Activated gamma-delta T cell (primary cell): ENCODE measurements at places on chromosomes 7 and 10.

- no peak for DNase-seq
These were observed 49.8 kb downstream of the SPOCK2 start for GRCh38 chr10:72038458-72039001.

DNA sequence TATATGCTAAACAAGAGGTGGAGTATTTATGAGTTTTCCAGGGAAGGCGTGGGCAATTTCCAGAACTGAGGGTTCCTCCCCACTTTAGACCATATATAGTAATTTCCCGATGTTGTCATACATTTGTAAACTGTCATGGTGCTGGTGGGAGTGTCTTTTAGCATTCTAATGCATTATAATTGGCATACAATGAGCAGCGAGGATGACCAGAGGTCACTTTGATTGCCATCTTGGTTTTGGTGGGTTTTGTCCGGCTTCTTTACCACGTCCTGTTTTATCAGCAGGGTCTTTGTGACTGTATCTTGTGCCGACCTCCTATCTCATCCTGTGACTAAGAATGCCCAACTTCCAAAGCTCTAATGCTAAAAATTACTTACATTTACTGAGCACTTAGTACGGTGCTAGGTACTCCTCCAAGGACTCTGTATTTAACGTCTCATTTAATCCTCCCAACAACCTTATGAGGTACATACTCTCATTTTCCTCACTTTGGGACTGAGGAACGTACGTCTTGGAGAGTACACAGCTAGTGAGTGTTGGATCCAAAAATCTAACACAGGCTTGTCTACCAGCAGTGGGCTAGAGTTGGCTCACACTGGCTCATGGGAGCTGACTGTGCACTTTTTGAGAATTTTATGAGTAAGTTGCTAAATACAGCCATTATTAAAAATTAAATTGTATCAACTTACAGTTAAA lies 144.8 kb upstream of the NEBL start:
- DNase-seq = no peak

- no peak for DNase-seq
These were observed 134.8 kb downstream of the PDE1C start for GRCh38 chr7:31935124-31936054.

DNA sequence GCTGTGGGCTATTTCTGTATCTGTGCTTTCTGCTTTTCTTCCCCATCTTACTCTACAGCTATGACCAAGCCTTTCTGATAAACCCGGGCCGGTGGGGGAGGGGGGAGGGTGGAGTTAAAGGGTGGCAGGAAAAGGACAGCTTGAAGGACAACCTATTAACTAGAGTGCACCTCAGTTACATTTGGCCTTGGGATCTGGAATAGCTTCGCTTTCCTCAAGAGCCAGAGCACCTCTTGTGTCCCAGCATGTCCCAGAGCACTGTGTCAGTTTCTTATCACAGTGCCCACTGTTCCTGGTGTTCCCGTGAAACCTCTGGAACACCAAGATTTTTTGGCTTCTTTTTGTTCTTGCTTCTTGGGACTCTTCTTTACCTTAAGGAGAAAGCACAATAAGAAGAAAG lies 160.6 kb downstream of the NSUN6 start:
- no peak for DNase-seq

GRCh38 chr7:94330269-94331020 lies 64.2 kb upstream of the COL1A2 start:
- DNase-seq = no peak

DNA sequence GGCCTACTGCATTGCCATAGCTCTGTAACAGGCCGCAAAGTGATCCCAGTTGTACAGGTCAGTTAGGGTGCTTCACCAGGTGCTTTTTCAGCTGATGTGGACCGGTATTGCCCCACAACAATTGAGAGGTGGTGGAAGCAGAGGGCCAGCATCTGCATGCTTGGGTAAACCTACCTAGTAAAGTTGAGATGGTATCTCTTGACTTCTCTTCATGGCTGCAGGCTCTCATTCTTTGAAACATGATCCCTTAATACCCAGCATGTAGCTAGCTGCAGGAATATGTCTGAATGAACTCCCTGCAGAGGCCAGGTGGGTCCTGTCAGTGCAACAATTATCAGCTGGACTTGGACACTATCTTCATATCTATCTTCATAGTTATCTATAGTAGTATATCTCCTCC lies 60.7 kb upstream of the CCDC6 start:
- DNase-seq = no peak

GRCh38 chr7:96449094-96449493 lies 127.2 kb upstream of the SLC25A13 start:
- DNase-seq = no peak

DNA sequence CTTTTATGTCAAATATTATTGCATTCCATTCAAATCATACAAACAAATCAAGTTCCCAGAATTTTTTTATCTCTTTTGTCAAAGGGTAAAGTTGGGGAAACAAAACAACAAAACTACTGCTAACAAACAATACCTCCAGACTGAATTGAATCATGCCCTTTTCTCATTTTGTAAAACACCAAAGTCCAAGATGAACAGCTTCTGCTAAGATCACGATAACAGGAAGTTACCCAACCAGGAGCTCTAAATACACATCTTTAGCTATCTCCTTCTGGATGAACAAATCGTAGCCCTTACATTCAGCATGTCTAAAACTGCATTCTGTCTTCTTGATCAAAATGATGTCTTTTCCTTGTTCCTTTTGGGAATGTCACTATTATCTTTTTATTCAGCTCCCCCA lies 97.4 kb downstream of the CTTNBP2 start:
- no peak for DNase-seq

DNA sequence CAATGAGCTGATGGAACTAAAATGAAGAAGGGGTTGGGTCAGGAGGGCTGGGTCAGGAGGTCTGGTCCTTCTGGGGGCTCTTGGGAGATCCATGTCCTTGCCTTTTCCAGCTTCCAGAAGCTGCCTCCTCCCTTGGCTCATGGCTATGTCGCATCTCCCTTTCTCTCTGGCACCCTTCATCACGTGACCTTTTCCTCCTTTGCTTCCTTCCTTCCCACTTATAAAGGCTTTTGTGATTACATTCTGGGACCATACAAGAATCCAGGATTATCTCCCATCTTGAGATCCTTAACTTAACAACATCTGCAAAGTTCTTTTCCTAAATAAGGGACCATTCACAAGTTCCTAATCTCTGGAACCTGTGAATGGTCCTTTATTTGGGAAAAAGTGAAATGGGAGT lies 290.2 kb downstream of the GALNT17 start:
- DNase-seq = no peak

DNA sequence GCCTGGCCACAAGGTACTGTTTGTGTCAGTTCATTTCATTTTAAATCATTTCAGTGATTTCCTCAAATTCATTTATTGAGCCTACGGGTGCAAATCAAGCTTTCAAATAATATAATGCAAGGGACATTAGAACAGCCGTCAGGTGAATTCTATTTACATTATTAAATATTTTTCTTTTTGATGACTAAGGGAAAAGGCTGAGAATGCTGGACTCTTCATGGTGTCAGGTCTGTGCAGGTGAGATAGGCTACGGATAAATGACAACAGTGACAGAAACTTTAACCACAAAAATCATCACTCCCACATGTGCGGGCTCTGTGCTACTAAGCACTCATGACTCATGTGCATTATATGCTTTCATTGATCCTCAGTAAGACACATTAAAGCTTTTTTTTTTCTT lies 149.2 kb upstream of the ZNF716 start:
- no peak for DNase-seq

GRCh38 chr10:122116331-122116730 lies 127.4 kb downstream of the TACC2 start:
- DNase-seq = no peak

- no peak for DNase-seq
These were observed 323.3 kb downstream of the PCDH15 start for GRCh38 chr10:54477738-54478137.

GRCh38 chr10:28381466-28381865 lies 78.6 kb upstream of the MPP7 start:
- no peak for DNase-seq

- DNase-seq = no peak
These were observed 2.0 kb upstream of the HOGA1 start for GRCh38 chr10:97582169-97582568.

DNA sequence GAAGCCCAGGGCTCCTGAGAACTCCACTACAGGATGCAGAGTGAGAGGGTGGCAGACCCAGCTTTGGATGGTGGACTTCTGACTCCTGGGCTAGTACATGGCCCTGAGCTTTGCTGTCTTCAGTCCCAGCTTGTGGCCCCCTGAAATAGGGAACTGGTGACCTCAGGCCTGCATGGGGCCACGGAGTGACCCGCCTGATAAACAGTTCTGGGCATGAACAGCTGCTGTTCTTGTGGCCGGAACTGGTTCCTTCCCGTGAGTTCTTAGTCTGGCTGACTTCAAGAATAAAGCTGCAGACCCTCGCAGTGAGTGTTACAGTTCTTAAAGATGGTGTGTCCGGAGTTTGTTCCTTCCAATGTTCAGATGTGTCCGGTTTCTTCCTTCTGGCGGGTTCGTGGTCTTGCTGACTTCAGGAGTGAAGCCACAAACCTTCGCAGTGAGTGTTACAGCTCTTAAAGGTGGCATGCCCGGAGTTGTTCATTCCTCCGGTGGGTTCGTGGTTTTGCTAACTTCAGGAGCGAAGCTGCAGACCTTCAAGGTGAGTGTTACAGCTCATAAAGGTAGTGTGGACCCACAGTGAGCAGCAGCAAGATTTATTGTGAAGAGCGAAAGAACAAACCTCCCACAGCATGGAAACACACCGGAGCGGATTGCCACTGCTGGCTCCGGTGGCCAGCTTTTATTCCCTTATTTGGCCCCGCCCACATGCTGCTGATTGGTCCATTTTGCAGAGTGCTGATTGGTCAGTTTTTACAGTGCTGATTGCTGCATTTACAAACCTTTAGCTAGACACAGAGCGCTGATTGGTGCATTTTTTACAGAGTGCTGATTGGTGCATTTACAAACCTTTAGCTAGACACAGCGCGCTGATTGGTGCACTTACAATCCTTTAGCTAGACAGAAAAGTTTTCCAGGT lies 268.0 kb downstream of the ZEB1 start:
- DNase-seq = no peak

- DNase-seq = no peak
These were observed 153.7 kb downstream of the DOCK4 start for GRCh38 chr7:112052498-112052897.

GRCh38 chr10:83765731-83766130 lies 373.6 kb upstream of the GHITM start:
- no peak for DNase-seq

GRCh38 chr7:76381814-76382213 lies 23.0 kb upstream of the YWHAG start:
- DNase-seq = no peak

DNA sequence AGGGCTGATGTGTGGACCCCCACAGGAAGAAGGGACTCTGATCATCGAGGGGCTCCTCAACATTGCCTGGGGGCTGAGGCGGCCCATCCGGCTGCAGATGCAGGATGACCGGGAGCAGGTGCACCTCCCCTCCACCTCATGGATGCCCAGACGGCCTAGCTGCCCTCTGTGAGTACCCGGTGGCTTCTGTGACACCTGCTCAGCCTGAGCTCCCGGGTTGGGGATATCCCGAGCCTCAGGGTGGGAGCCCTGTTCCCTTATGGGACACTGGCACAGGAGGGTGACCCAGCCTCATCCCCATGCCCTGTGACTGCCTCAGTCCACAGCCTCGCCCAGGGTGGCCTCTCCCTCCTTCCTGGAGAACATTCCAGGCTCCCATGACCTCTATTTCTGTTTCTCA lies 3.9 kb upstream of the DEPP1 start:
- no peak for DNase-seq

DNA sequence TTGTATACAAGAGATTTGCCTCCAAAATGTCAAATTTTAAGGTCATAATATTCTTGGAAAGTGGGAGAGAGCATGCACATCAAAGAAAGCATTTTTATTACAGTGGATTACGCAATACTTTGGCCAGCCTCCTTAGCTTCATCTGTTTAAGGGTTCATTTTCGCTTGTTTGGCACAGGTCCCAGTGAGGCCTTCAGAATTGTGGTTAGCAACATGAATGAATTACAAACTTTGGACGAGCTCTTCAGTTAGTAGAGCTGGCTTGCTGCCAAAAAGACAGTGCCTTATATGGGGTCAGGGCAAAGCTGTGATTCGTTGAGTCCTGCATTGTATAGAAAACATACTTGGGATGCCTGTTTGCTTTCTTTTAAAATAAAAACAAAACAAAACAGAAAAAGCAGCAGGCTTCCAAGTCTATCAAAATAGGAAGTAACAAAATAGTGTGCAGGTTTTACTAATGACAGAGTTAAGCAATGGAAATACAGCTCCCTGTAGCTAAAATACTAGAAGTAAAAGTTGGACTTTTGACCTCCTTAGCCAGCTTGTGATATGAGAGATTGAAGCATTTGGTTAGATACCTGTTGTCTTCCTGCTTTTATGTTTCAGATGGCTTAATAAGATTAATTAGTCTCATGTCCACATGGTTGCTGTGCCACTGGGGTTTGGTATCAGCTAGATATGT lies 190.8 kb downstream of the MLLT10 start:
- DNase-seq = no peak

GRCh38 chr10:25678220-25678619 lies 255.8 kb upstream of the MYO3A start:
- no peak for DNase-seq

- no peak for DNase-seq
These were observed 101.6 kb downstream of the HECTD2 start for GRCh38 chr10:91511549-91512330.

DNA sequence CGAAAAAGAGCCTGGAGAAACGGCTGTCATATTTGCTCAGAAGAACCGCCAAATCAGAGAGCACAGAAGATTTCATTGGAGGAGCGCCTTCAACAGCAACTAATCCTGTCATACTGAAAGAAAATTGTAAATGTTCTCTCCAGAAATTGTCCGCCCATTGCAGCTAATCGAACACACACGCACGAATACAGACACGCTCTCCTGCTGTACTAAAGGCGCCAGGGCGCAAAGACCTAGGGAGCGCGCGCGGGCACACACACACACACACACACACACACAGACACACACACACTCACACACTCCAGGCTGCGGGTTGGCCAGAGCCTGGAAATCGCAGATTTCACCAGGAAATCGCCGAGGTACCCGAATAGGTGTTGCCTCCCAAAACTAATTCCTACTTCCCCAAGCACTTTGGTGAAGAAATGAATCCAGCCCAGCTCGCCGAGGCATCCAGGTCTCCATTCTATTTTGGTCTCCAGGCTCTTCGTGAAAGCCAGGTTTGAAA lies at the start of gene CHRM2:
Gene CHRM2, plus strand, starts transcription at position 157 of the 505 bp plus-strand sequence. CDS start 146,214 bp downstream, outside the sequence.
- no peak for DNase-seq
